Peyer's patch (tissue), 4 donors: ENCODE measurements at places on chromosomes 3 and 15. TPM values are rescaled to one million over a fixed set of nuclear protein-coding genes. Genes with fewer than 3 reads are reported as not detected.

RTP3 gene
- total RNA-seq: not detected

ITPKA gene
- total RNA-seq: 92.6 TPM

DNA sequence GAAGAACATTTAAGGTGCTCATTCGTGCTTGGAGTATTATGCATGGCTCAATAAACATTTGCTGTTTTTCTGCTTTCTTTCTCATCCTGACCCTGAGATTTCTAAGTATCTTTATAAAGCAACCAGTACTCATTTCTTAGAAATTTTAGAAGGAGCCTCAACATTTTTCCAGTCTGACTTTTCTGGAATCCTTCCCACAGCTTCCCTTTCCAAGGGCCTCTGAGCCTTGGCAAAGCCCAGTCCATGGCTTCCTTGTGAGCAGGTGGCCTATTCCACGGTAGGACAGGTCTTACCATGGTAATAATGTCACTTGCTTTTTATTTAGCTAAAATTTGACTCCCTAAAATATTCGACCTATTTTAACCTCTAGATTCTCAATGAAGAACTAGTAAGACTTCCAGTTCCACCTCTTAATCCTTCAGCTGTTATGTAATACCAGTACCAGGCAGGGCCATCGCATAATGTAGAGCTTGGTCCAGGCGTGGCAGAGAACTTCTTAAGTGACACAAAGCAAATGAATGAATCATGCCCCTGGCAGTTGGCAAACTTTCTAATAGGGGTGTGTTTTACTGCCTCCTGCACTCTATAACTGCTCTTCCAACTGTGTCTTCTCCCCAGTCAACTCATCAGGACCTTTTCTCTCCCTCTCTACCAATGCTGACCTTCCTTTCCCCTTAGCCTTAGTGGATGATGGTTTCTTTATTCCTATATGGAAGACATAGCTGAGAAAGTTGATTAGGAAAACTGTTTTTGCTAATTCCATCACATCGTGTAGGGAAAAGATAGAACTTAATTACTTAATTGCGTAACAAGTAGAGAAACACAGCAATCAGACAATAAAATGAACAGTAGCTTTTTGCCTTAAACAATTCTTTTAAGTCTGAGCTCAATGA, 894 bp upstream of the TM4SF4 start:
- DNase-seq: no peak
- peak overlapping the region; percentile 48 for H3K4me3 ChIP-seq
- H3K36me3 ChIP-seq: no peaks in the 10 kb centered on the region
- peaks cover 3% of the 10 kb centered on the region for H3K4me1 ChIP-seq
- no peaks in the 10 kb centered on the region for H3K27me3 ChIP-seq

SGO1 gene
- total RNA-seq: 4.3 TPM

DNA sequence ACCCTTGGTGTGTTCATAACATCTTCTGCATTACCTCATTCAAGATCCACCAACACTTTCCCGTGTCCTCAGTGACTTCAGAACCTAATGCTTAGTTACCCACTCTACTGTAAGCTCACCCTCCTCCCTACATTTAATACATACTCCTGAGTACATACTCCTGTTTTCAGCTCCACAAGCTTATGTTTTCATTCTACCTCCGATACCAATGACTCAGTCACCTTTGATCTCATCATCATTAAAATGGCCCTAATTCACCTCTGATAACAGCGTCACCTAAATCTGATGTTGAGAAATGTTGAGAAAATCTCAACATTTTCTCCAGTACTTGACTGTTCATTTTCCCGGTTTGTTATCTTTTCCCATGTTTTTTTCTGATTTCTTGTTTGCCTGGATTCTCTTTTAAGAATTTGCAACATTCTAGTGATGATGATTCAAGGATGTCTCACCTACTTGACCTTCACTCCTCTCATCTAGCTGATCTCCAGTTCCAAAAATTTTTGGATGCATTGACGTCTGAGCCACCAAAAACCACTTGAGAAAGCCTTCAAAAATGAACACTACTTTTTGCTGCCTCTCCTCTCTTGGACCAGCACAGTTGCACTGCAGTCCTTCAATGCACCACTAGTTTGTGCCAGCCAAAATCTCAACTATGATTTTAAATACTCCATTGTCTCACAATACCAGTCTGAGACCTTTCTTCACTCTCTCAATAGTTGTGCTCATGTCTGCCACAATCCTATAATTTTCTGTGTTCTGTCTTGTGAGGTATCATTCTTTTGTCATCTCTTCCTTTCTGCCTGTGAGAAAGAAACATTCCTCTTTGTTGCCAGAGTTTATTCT, 220.7 kb upstream of the SEMA6D start:
- DNase-seq: no peak
- no peak overlapping the region for H3K4me3 ChIP-seq
- no peaks in the 10 kb centered on the region for H3K27me3 ChIP-seq
- H3K27ac ChIP-seq: no peak overlapping the region
- H3K36me3 ChIP-seq: no peaks in the 10 kb centered on the region

- no peaks in the 10 kb centered on the region for H3K27me3 ChIP-seq
- H3K4me3 ChIP-seq: no peak overlapping the region
- H3K4me1 ChIP-seq: no peaks in the 10 kb centered on the region
- no peaks in the 10 kb centered on the region for H3K36me3 ChIP-seq
Observed at GRCh38 chr15:58498821-58499580, 67.2 kb downstream of the LIPC start.

VEPH1 gene
- not detected for total RNA-seq

GCSAM gene
- 5.8 TPM for total RNA-seq

HRG gene
- total RNA-seq: not detected

GRCh38 chr3:16551342-16551976, 38.0 kb upstream of the RFTN1 start:
- H3K4me1 ChIP-seq: no peaks in the 10 kb centered on the region
- H3K36me3 ChIP-seq: no peaks in the 10 kb centered on the region
- H3K4me3 ChIP-seq: no peak overlapping the region
- no peak overlapping the region for H3K27ac ChIP-seq

DNA sequence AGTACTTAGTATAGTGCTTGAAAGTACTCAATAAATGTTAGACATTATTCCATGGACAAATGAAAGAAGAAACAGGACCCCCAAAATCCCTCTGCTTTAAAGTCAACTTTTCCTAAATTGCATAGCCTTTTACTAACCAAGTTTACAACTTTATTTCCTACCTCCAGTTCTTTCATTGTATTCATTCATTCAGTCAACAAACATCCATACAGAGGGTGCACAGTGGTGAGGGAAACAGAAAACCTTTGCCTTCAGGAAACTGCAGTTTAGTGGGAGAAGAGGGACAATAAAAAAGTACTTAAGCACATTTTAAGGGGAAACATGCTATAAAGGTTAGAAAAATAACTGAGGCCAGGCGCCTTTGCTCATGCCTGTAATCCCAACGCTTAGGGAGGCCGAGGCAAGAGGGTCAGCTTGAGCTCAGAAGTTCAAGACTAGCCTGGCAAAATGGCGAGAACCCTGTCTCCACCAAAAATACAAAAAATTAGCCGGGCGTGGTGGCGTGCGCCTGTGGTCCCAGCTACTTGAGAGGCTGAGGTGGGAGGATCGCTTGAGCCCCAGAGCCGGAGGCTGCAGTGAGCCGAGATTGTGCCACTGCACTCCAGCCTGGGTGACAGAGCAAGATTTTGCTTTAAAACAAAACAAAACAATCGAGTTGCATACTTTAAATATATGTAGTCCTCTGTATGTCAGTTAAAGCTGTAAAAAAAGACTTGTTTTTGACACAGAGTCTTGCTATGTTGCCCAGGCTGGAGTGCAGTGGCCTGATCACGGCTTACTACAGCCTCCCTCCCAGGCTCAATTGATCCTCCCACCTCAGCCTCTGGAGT, 1.1 kb upstream of the DENND4A start:
- H3K4me1 ChIP-seq: peaks cover 16% of the 10 kb centered on the region
- no peak for DNase-seq
- no peaks in the 10 kb centered on the region for H3K27me3 ChIP-seq
- H3K4me3 ChIP-seq: peak overlapping the region; percentile 84
- H3K36me3 ChIP-seq: no peaks in the 10 kb centered on the region
- H3K27ac ChIP-seq: peak overlapping the region; percentile 97

MASP1 gene
- 0.70 TPM for total RNA-seq

SCN11A gene
- total RNA-seq: 0.67 TPM

DNA sequence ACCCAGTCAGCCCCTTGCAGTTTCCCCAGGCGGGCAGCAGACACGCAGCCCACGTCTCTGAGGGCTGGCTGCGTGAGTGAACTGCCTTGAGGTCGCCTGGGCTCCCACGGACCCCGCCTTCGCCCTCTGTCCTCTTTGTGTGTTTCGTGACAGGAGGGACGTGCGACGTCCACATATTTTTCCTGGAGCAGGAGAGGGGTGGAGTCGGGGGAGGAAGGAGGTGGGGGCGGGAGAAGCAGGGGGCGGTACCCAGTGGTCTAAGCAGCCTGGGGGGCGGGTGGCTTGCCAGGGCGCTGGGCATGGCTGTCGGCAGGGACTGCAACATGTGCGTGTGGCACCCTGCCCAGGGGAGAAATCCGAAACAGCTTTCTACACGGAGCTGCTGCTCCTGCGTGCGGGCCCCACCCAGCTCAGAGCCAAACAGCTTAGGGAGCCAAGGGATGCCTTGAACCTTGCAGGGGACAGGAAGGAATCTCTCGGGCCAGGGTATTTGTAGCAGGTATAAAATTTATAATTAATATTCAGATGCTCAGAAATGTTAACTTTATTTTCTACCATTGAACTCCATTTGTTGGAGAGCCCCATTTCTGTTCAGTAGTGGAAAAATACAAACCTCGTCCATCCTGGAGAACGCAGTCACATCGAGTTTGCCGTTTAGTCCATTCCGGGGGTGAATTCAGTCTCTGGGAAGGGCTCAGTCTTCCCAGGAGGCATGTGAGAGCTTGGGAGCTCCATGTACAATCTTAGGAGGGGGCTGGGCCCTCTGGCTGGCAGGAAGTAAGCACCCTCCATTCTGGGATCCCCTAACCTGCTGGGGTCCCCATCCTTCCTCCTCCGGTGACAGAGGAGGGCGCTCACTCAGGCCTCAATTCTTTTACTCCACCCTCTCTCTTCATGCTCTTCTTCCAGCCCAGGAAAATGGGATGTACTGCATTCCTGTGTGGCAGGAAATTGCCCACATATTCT, 79.1 kb upstream of the MEF2A start:
- H3K36me3 ChIP-seq: no peaks in the 10 kb centered on the region
- no peaks in the 10 kb centered on the region for H3K4me1 ChIP-seq
- DNase-seq: peak; percentile 58
- H3K4me3 ChIP-seq: peak overlapping the region; percentile 42

DNA sequence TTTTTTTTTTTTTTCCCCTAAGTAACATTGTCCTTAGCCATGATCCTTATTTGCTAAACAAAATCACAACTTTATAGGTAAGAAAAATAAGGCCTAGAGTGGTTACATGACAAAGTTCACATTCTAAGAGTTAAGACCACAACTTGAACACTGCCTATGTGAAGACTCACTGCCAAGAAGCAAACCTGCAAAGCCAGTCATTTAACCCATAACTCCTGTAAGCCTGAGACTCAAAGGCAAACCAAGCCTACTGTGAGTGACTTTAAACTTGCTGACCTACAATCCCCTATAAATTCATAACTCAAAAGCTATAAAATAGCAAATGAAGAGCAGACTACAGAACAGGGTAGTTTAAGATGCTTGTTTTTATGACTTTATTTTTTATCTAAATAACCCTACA, 12.9 kb upstream of the ANKRD28 start:
- no peak for DNase-seq
- H3K4me3 ChIP-seq: no peak overlapping the region
- no peak overlapping the region for H3K27ac ChIP-seq
- H3K36me3 ChIP-seq: no peaks in the 10 kb centered on the region
- no peaks in the 10 kb centered on the region for H3K27me3 ChIP-seq

- no peak for DNase-seq
- H3K4me3 ChIP-seq: no peak overlapping the region
- H3K4me1 ChIP-seq: no peaks in the 10 kb centered on the region
- no peaks in the 10 kb centered on the region for H3K36me3 ChIP-seq
Observed at GRCh38 chr15:35078221-35078915, 6.7 kb downstream of the NANOGP8 start.

GALNT15 gene
- total RNA-seq: 196 TPM

- no peak overlapping the region for H3K4me3 ChIP-seq
- DNase-seq: no peak
- H3K4me1 ChIP-seq: no peaks in the 10 kb centered on the region
- H3K36me3 ChIP-seq: no peaks in the 10 kb centered on the region
- no peak overlapping the region for H3K27ac ChIP-seq
Observed at GRCh38 chr3:55519019-55519418, 31.9 kb upstream of the WNT5A start.

GRCh38 chr3:186946756-186947375, 16.5 kb downstream of the ST6GAL1 start:
- no peak overlapping the region for H3K27ac ChIP-seq
- peaks cover 5% of the 10 kb centered on the region for H3K4me1 ChIP-seq
- H3K27me3 ChIP-seq: no peaks in the 10 kb centered on the region

DNA sequence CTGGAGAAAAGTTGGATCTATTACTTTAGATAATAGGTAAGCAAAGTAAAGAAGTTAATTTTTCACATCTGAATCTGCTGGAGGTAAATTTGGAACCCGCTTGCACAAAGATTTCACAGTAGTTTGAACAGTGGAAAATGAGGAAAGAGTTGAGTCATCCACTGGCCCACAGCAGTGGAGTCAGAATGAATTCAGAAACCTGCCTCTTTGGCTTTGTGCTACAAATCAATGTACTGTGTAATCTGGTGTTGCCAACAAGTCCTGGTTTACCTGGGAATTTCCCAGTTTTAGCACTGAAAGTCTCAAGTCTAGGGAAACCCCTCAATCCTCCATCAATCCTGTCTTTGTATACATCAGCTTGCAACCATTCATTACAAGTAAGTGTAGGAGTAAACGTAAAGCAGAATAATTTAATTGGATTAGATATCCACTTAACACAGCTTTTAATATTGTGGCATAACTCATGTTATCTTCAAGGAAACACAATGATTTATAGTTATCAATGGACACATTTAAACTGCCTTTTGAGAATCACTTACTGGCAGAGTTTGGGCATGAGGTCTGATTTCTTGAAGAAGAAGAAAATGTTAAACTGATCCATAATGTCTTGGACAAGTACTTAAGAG, 100.6 kb downstream of the DCLK3 start:
- no peaks in the 10 kb centered on the region for H3K27me3 ChIP-seq
- H3K4me3 ChIP-seq: no peak overlapping the region
- DNase-seq: no peak

ADCY5 gene
- 44.6 TPM for total RNA-seq

DNA sequence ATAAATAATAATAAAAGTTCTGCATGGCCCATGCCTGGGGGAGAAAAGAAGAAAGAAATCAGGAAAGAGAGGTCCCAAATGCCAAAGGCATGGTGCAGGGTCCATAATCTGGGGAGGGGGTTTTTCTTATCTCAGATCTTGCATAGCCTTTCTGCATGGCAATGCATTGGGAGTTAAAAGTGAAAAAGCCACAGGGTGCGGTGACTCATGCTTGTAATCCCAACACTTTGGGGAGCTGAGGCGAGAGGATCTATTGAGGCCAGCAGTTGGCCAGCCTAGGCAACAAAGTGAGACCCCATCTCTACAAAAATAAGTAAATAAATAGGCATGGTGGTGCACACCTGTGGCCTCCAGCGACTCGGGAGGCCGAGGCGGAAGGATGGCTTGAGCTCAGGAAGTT, 76.8 kb upstream of the GATA2 start:
- no peaks in the 10 kb centered on the region for H3K4me1 ChIP-seq
- no peak overlapping the region for H3K27ac ChIP-seq
- no peaks in the 10 kb centered on the region for H3K27me3 ChIP-seq
- no peak for DNase-seq

GRCh38 chr3:108180194-108180593, 42.0 kb downstream of the IFT57 start:
- H3K4me3 ChIP-seq: no peak overlapping the region
- no peaks in the 10 kb centered on the region for H3K27me3 ChIP-seq
- H3K27ac ChIP-seq: no peak overlapping the region
